ENCODE measurements at places on chromosomes 11 and 22.

GRCh38 chr11:103872748-103873147 is 163.7 kb upstream of the DDI1 start:
- no peak for DNase-seq

GRCh38 chr11:124900464-124900863 is 2.8 kb upstream of the ROBO4 start:
- DNase-seq, result no peak

- DNase-seq, result no peak
These were observed 104.5 kb downstream of the FAT3 start for GRCh38 chr11:92329137-92329536.

DNA sequence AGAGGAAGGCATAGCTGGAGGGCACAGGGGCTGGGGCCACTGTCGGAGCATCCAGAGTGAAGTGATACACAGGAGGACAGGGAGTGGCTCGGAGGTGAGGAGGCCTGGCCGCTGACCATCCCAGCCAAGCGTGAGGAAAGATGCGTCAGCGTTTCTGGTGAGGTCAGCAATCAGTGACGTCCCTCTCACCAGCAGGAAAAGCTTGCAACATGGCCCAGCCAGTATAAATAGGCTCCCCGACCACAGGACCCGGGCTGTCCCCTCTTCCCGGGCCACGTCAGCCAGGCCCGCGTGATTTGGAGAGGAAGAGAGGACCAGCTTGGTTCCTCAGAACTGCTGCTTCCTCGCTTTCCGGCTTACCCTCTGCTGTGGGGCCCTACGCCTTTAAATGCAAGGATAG is 4.2 kb upstream of the OSM start:
- DNase-seq, result no peak

DNA sequence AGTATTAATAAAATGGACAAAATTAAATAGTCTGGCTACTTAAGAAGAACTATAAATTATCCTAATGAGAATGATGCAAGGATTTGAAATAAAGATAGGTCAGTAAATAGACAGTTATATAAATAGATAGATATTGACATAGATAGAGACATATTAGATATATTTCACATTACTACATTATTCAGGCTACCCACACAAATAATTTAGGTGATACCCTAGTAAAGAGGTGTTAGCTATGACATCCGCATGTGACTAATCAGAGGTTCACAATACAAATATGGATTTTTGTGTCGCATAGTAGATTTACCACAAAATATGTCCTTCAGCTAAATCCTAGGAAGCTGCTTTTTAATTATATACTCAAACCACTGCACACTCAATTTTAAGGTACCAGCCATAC is 729.0 kb upstream of the ANO3 start:
- DNase-seq, result no peak

DNA sequence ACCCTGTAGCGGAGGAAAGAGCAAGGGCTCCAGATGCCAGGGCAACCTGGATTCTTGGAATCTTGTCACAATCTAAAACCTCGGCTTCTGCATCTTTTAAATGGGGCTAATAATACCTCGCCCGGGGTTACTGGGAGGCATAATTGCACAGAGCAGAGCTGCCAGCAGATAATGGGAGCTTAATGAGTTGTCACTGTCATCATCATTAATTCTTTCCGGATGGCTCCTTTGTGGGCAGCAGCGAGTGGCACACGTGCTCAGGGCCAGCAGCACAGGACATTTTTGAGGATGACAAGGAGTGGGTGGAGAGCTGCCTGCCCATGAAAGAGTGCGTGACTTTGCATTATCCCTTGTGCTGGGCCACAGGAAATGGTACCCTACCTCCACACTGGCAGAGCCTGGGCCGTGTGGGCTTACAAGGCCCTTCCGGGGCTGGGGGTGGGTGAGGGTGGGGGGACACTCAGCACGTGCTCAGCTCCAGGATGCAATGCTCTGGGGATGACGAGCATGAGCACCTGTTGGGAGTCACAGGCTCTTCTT is 5.7 kb downstream of the PDGFB start:
- DNase-seq, result no peak

DNA sequence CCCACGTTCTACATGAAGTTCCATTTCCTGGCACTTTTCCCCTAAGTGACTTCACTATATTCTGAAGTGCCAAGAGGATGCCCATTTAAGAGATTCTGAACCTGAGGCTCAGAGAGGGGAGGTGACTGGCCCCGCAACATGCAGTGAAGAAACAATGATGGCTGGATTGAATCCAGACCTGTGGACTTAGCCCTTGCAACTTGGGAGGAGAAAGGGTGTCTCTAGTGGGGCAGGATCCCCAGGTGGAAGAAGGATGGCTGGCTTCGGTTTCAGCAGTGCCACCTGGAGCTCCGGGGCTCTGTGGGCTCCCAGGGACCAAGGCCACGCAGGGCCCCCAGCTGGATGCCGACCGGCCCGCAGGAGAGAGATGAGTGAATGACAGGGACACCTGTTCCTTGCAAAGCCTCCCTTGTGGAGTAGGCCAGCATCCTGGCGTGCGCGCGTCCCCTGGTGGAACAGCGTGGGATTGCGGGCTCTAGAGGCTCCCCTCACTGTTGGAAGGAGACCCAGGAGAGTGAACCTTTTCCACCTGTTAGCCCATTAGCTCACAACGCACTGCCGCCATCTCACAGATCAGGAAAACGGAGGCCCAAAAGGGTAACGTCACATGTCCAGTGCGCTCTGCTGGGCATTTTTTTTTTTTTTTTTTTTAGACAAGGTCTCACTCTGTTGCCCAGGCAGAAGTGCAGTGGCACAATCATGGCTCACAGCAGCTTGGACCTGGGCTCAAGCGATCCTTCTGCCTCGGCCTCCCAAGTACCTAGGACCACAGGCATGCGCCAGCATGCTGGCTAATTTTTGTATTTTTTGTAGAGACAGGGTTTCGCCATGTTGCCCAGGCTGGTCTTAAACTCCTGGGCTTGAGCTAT is 104.7 kb downstream of the KIAA1671 start:
- peak; percentile 14 for DNase-seq

DNA sequence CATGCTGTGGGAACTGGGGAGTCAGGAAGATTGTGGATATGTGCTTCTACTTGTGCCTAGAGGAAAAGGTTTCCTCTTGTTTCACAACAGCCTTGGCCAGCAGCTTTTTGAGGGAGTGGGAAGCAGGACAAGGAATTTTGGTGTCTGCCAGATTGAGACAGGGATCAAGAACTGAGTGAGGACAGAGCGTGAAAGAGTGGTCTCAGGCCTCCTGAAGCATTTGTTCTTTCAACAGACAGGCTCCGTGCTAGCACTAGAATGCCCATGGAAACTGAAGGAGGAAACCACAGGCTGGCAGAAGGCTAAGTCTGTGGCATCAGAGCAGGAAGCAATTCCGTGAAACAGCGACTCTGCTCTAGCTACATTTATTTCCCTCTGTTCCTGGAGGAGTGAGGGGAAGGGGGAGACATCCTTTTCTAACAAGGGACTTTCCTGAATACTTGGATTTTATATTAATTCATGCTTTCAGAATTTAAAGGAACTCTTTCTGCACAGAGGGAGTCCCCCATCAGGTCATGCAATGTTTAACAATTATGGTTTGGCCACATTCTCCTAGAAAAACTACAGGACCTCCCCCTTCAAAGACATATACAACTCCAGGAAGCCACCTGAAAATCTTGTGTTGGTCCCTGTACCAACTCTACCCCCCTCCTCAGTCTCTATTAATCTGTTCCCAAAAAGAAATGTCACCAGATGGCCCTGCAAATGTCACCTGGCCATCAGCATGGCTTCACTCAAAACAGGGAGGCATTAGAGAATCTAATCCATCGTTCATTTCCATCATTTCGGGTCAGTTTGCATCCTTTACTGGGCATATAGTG is 96.1 kb downstream of the SYT9 start:
- no peak for DNase-seq

- no peak for DNase-seq
These were observed 868.6 kb downstream of the METTL15 start for GRCh38 chr11:28976801-28977145.

DNA sequence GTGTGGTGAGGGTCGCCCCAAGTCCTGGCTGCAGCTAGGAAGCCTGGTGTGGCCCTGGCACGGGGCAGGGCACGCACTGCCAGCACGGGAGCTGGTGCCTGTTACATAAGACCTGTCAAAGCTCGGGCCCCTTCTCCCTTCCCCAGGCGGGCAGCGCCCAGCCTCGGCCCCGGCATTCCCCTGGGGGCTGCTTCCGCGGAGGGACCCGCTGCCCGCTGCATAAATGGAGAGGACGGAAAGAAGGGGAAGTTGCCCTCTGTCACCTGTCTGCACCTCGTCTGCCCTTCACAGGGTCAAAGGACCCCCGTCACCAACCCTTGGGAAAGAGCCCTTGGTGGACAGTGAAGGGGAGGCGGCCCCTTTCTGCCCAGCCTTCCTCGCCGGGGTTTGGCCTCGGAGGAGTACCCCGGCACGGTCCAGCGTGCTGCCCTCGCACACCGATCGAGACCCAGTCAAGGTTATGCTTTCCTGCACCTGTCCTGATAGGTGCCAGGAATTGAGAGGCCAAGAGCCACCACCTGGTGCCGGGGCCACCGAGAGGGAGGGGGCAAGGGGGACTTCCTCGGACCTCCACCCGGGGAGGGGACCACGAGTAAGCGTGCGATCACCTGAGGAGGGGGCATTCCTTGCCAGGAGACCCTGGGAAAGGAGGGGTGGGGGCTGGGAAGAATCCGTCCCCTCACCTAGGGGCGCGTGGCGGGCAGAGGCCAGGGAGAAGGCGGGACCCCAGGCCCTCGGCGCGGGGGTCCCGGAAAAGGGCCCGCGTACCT is 16.8 kb upstream of the MFRP start:
- no peak for DNase-seq

DNA sequence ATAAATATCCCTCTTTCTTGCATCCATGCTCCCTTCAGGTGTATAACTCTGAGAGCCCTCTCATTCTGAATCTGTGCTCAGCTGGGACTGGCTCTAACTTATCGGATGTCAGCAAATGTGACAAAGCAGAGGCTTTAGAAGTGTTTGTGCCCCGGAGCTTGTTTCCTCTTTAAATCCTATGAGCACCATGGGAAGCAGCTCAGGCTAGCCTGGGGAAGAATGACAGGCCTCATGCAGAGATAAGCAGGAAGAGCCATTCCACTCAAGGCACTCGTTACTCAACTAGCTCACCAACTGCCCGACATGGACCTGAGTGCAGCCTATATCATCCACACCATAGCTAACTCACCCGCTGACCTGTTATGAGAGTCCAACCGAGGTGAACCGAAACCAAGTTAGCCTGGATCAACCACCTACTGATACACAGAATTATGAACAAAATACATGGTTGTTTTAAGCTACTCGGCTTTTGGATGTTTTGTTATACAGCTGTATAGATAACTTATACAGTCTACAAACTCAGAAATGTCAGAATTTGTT is 990.7 kb downstream of the NTM start:
- DNase-seq, result no peak

GRCh38 chr11:30019481-30019880 is 2.7 kb upstream of the KCNA4 start:
- DNase-seq, result no peak

DNA sequence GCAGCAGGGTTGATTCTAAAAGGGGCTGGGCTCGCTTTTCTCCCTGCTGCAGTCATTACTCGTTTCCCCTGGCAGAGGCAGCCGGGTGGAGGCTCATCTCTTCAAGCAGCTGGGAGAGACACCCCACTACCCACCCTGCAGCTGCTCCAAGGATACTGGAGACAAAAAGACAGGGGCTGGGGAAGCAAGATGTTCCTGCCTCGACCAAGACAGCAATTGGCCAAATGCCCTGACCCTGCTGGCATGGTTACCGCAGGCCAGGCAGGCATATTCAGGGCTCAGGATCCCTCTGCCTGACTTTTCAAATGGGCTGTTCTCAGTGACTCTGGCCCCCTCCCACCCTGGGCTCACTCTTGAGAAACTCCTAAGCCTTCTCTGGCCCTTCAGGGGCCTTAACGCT is 6.8 kb upstream of the RGL4 start:
- DNase-seq, result no peak

GRCh38 chr11:90243534-90243933 is 20.7 kb upstream of the CHORDC1 start:
- DNase-seq, result no peak

- DNase-seq, result no peak
These were observed 5.1 kb upstream of the CLPB start for GRCh38 chr11:72439455-72439854.

- no peak for DNase-seq
These were observed 32.2 kb upstream of the GAB2 start for GRCh38 chr11:78449866-78450265.

GRCh38 chr11:85310479-85310878 is 316.7 kb downstream of the DLG2 start:
- no peak for DNase-seq

- no peak for DNase-seq
These were observed 25.5 kb downstream of the BID start for GRCh38 chr22:17748555-17749353.

DNA sequence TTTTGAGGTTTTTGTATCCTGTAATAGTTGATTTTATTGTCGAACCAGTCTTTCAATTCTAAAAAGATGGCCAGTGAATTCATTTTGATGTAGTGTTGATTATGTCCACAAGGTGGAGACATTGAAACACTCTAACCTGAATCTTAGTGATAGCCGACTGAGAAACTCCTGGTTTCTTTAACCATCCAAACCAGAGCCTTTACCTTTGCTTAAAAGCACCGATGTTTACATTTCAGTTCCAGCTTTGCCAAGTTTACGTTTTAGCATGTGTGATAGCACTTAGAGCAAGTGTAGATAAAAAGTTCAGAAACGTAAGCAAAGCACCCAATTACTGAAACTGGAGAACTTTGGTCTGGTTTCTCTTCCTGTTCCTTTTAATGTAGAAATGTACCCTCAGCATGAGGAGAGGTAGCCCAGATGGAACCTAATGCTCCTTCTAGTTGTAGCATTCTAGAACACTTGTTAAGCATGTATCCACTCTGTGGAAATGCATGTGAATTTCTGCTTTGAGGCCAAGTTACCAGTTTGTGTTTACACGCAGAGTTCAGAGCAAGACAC is 208.6 kb downstream of the DBX1 start:
- no peak for DNase-seq

DNA sequence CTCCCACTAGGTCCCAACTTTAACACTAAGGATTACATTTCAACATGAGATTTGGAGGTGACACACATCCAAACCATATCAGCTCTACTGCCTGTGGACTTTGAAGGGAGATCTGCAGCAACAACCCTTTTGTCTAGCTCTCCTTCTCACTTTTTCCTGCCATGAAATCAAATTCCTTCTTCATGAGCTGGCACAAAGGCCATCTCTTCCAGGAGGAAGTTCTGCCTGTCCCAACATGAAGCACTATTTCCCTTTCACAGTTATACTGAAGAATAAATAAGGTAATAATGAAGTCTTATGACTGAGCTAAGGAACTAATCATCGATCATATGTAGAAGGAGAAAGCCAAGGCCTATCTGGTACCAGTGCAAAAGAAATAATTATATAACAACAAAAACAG is 253.5 kb upstream of the TENM4 start:
- DNase-seq, result no peak

DNA sequence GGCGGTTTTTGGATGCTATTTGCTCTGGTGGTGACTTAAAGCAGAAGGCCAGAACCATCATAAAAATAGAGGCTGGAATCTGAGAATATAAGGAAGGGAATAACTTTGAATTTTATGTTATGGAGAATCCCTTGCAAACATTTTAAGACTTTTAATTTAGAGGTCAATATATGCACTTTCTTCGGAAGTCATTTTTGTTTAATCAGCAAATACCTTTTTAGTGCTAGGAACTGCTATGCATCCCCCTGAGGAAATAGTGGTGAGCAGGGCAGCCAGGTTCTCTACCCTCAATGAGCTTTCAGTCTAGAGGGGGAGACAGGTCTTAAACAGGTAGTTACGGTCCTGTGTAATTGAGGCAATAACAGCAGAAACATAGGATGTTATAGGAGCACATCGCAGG is 266.5 kb upstream of the MPPED2 start:
- no peak for DNase-seq
